Stomach (tissue), 19 donors: ENCODE measurements at places on chromosomes 13 and 19.

DNA sequence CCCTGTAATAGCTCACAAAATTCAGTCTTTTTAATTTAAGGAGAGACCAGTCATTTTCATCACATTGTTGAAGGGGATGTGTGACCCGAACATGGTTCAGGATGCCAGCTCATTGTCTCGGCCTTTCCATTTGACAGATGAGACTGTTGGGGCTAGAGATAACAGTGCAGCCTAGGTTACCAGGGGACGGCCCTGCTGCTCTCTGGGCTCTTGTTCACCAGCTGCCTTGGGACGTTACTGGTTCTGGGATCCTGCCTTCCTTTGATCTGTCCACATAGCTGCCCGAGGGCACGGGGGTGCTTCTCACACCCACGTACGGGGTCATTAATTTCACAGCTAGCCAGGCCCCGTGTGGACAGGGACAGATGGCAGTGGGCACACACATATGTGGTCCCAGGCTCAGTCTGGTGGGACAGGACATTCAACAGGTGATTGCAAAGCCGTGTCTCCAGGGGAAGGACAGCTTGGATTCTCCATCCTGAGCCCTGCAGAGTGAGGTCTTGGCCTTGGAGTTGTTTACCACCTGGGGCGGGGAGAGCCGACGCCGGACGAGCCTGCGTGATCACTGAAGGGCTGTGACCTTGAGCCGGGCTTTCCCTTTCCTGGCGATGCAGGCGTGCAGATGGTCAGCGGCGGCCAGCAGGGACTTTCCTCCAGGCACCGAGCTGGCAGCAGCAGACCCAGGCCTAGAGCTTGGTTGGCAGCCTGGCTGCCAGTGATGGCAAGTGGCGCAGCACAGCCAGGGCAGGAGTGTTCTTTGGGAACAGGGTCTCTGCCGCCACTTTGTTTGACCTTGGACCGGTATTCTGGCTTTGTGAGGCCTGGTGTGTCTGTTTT is 26.7 kb upstream of the NPAS1 start:
- peak; percentile 10 for DNase-seq

DNA sequence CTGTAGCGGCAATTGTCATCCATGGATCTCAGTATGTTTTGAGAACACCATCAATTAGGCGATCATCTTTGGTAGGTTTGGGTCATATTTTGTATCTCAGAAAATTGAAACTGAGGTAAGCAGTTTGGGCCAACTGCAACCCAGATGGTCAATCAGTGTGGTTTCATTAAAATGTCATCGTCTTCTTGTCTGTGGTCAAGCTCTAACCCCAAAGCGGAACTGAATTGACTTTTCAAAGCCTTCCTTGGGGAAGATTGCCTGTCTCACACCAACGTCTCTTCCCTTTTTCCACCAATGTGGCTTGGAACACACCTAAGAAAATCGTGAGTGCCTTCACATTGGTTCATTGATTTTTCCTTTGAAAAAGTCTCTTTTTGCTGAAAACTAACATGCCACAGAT is 56.3 kb upstream of the UBAC2 start:
- no peak for DNase-seq

- peak; percentile 86 for DNase-seq
These were observed 168.8 kb downstream of the COL4A1 start for GRCh38 chr13:110138010-110138699.

GRCh38 chr13:111920306-111920931 is 146.5 kb upstream of the SOX1 start:
- DNase-seq = peak; percentile 11

DNA sequence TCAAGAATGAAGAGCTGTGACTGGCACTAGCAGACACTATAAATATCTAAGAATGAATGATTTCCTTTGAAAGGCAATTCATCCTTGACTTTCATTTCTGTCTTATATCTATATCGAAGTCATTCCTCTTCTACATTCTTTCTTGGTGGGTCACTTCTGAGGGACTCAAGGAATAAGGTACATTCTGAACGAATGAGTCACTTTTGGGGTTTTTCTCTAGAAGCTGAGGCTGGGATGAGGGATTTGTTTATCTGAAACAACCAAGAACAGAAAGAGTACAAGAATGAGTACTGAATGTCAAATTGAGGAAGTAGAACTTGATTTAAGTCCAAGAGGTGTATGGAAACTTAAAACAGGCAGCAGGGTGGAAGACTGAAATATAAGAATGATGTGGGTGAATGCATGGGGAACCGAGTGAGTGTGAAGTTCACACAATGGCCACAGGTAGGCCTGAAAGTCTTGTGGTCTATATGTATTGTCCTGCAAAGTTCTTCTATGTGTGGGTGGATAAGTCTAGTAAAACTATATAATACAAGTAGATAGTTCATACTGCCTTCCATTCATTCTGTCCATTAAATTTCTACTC is 343.9 kb downstream of the OXGR1 start:
- no peak for DNase-seq

GRCh38 chr13:51370116-51370515 is 30.6 kb downstream of the SERPINE3 start:
- DNase-seq = no peak

GRCh38 chr13:46948338-46948737 is 51.5 kb upstream of the HTR2A start:
- no peak for DNase-seq

DNA sequence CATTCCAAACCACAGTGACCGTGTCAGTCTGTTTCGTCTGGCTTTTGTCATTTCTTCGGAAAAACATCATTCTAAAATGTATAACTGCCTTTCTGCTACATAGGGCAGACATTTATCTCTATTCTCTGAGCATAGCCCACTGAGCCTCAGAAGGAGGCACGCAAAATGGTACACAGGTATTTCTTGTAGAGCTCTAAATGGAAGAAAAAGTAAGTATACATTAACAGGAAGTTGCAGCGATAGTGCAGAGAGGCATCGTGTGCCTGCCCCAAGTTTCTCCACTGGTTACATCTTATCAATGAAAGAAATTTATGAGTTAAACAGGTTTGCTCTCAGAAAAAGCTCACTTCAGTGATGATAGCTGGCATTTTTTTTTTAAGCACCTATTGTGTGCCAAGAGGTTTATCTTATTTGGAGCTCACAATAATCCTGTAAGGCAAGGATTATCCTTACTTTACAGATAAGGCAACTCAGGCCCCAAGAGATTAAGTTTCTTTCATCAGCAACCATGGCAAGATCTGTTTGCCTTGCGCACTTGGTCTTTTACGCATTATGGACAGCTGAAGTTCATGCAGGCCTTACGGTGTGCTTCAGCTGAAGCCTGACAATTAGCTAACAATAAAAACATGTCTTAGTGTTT is 1.2 kb upstream of the RCBTB2 start:
- peak; percentile 7 for DNase-seq

DNA sequence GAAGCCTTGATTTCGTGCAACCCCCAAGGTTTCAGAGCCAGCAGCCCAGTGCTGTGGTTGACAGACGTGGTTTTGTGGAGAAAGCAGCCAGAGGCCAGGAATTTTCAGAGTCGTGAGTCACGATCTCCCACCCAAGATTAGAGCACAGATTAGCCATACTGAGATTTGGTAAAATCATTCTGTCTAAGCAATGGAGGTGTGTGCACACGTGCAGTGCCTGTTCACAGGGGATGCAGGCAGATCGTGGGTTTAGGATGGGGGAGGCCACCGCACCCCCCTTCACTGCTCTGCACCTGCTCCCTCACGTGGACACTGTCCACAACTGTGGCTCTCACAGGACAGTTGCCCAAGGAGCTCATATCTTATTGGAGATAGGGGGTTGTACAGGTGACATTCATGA is 46.6 kb upstream of the GPR183 start:
- DNase-seq = no peak

- DNase-seq = no peak
These were observed 12.1 kb upstream of the LGALS14 start for GRCh38 chr19:39692166-39692565.

DNA sequence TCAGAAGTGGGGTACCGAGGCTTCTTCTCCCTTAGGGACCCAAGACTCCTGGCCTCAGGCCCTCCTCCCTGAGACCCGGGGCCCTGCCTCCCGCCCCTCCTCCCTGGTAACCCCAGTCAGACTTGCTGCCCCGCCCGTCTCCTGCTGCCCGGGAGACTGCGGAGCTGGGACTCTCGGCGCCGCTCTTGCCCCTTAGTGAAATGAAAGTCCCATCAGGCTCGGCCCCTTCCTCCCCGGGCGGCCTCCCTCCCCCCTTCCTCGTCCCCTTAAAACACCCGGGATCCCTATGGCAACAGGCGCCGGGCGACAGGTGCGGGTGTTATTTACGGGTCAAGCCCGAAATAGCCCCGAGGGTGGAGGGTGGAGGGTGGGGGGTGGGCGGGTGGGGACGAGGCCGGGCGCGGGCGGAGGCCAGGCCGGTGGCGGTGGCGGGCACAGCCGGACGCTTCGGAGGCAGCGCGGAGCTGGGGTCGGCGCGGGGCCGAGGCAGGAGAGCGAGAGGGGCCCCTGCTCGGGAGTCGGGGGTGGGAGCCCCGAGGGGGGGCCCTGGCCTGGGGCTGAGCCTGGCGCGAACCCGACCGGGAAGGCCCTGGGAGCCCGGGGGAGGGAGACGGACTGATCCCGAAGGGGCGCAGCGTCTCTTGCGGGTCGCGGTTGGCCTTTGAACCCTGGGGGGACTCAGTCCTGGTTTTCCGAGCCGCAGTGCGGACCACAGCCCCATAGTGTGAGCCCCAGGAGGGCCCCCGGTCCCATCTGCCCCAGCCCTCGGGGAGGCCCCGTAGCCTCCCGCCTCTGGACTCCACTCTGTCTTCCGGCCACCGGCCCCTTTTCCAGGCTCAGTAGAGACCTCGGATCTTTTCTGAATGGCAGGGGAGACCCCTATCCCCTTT is at the start of gene CACNG6:
TSS of gene CACNG6 (plus strand) at position 414 of the 890 bp plus-strand sequence. CDS start 1,241 bp downstream, outside the sequence.
- DNase-seq = peak; percentile 64

DNA sequence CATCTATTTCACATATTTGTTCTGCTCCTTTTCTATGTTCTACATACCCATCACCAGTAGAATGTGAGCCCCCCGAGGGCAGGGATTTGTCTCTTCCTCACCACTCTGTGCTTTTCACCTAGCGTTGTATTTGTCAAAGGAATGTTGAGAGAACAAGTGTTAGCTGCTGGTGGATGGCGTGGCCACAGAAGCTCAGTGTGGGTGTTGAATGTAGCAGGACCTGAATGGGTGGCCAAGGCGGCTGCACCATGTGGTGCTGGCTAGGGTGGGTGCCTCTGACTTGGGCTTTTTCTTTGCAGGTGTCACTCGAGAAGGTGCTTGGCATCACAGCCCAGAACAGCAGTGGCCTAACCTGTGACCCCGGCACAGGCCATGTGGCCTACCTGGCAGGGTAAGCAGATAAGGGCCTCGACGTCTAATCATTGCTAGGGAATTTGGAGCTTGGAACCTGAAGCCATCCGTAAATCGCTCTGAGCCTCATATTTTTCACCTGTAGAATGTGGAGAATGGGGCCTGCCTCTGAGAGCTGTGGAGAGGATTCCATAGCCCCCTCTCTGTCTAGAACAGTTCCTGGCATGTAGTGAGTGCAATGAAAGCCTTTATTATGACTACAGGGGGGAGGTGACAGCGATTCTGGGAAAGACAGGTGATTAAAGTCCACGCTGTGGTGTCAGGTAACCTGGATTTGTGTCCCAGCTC is 3.9 kb downstream of the WDR62 start:
- DNase-seq = no peak

- DNase-seq = peak; percentile 57
These were observed 46.5 kb downstream of the RFX2 start for GRCh38 chr19:6063576-6064335.

DNA sequence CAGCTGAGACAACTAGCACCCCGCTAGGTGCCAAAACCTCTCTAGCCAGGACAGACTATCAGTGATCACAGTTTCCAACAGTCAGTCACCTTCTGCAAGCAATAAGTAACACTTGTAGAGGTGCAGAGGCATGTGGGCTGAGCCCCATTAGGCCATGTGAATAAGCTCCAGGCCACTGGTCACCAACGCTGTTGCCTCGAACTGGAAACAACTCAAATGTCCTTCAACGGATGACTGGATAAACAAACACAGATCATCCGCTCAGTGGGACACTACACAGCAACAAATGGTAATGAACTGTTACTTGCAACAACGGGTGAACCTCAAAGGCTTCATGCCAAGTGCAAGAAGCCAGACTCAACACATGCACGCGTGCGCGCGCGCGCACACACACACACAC is 27.5 kb upstream of the TMEM160 start:
- DNase-seq = no peak

DNA sequence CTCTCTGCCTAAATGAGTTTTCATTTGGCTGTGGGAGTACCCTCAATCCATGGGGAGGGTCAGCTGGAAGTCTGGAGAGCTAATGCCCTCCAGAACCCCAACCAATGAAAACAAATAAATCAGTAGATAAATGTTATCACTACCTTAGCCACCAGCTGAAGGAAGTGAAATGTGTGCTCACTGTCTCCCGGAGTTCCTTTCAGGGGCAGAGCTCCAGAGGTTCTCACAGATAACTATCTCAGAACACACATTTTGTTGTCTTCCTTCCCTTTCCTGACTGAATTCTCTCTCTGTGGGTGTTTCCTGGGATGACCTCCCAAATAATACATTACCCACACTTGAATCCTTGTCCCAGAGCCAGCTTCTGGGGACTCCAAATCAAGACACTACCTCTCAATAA is 779.6 kb downstream of the DIAPH3 start:
- no peak for DNase-seq

- no peak for DNase-seq
These were observed 26.3 kb upstream of the SERP2 start for GRCh38 chr13:44347301-44347700.

GRCh38 chr13:76637641-76638141 is 248.5 kb downstream of the KCTD12 start:
- DNase-seq = no peak

GRCh38 chr13:113584870-113585671 is 518 bp downstream of the TFDP1 start:
- peak; percentile 24 for DNase-seq

GRCh38 chr13:95378603-95379002 is 77.4 kb upstream of the ABCC4 start:
- no peak for DNase-seq

- DNase-seq = no peak
These were observed 10.5 kb downstream of the LPAR6 start for GRCh38 chr13:48402325-48402932.

- no peak for DNase-seq
These were observed 37.8 kb downstream of the EPS15L1 start for GRCh38 chr19:16433986-16434385.

GRCh38 chr13:23889615-23890607 is 711 bp upstream of the MIPEP start:
- no peak for DNase-seq

DNA sequence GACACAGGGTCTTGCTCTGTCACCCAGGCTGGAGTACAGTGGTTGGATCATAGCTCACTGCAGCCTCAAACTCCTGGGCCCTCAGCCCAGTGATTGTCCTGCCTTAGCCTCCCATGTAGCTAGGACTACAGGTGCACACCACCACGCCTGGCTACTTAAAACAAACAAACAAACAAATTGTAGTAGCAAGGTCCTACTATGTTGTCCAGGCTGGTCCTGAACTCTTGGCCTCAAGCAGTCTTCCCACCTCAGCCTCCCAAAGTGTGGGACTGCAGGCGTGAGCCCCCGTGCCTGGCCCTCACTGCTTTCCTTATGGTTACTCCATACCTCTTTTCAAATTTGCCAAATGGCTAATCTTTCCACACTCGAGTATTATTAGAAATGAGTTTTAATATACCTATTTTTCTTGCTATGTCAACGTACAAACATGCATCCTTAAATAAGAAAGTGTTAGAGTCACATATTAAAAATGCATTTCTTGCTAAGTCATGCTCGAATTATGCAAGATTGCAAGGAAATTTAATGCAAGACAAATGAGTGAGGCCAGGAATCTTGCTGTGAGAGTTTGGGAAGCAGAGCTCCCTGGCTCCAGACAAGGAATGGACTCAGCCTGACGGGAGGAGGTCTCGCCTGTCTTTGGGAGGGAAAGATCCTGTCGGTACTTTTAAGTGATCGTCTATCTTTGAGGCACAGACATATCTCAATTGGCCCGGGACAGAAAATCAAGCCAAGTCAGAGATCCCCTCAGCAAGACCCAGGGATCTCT is 39.4 kb downstream of the RFX2 start:
- peak; percentile 63 for DNase-seq
